Activated T-cell treated with anti-CD3 and anti-CD28 coated beads, Interleukin-2, amount 50 U/mL, for 1 hour (primary cell): ENCODE measurements at places on chromosomes 12 and 14.

DNA sequence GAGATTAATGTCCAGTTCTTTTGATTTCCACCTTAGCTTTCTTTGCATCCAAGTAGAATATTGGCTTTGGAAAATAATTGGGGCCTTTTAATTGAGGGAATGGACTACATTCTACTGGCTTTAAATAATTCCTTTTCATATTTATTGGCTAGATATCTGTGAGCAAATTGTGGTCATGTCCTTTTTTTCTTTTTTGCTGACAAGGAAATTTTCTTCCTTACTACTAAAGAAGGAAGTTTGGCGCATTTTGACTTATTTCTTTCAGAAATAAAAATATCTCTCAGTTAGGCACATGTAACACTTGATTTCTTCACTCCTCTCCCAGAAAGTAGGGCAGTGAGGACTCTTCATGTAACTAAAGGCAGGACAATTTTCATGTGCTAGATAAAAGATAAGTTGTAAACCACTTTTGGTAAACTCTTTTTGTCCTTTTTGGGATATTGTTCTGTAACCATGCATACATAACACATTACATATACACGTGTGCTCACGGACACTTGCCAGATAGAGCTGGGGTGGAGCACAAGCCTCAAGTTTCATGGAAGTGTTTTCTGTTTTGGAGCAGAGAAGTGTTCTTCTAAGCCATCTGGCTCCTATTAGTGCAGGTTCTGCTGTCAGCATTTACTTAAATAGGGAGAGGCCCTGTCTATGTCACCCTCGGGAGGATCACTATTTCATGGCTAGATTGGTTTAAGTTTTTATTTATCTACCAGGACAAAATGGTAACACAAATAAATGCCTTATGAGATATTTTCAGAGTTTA, 85.1 kb upstream of the LRIG3 start:
- no peak for DNase-seq

- DNase-seq, result no peak
Observed at GRCh38 chr12:111818340-111818739, 23.7 kb upstream of the MAPKAPK5 start.

DNA sequence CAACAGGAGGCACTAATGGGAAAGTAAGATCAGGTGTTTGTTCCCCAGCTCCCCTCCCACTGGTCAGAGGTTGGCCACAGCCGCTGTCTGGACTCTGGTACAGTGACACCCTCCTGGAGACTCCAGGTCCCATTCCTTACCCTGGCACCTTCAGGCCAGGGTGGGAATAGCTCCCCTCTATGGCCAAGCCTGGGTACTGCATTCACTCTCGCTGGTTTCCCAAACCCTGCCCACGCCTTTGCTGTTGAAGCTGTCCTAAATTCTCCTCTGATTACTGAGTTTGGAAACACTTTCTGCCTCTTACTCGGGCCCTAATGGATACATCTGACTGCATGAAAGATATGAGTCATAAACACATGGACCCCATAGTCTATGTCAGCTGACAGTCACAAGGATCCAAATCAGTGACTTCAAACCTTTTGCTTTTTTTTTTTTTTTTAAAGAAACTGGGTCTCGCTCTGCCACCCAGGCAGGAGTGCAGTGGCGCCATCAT, 17.9 kb downstream of the HRK start:
- DNase-seq, result no peak

GRCh38 chr14:105201156-105201924, 20.2 kb upstream of the NUDT14 start:
- no peak for DNase-seq

- DNase-seq, result no peak
Observed at GRCh38 chr12:101925361-101925760, 48.0 kb downstream of the DRAM1 start.

GRCh38 chr12:58225203-58225877, 284.0 kb downstream of the ATP23 start:
- DNase-seq, result no peak

GRCh38 chr14:100791348-100791735, 34.6 kb upstream of the MEG3 start:
- no peak for DNase-seq

DNA sequence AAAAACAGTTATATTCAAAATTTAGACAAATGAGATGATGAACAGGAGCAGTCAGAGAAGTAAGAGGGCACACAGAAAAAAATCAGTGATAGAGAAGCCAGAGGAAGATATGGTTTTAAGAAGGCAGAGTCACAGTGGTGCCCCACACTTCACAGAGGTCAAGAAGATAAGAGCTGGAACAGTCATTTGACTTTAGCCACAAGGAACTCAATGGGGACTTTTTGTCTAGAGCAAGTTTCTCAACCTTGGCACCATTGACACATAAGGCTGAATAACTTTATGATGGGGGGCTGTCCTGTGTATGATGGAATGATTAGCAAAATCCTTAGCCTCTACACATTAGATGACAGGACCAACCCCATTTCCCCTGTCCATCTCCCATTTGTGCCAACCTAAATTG, 172.8 kb upstream of the PLEKHG7 start:
- DNase-seq, result no peak
